T47D (cell line): ENCODE measurements at places on chromosomes 6 and 20.
A peak's percentile ranks its signal among the peaks of the same experiment; 100 is the strongest.

DNA sequence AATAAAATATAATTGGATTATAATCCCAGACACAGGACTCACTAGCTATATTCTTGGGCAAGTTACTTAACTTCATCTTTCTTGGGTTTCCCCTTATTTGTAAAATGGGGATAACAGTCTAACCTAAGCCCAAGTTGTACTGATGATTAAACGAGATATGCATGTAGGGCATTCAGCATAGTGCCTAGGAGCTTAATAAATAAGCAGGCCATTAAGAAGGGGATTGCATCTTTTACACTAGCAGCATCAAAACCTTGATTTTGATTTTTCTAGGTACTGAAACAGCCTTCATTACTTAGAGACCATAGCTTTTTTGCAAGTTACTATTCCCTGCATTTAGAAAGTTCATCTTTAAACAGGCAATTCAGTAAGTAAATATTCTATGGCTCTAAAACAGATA, 2.2 kb upstream of the QKI start:
- DNase-seq = no peak

DNA sequence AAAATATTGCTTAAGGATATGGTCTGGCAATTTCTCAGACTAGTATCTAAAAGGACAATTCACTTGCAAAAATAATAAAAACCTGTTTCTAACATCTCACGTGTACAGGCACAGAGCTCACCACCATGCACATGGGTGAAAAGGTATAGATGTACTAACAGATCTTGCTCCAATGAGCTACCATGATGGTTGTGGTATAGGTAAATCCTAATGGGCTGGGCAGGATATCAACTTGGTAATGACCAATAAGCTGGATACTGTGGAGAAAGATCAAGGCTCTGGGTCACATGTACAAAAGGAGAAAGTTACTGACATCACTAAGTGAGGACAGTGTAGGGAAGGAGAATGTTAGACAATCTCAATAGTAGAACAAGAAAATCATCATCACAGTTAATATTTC, 111.0 kb upstream of the NUP153 start:
- DNase-seq = no peak

GRCh38 chr20:57241363-57241991, 25.0 kb downstream of the BMP7 start:
- no peak for DNase-seq

DNA sequence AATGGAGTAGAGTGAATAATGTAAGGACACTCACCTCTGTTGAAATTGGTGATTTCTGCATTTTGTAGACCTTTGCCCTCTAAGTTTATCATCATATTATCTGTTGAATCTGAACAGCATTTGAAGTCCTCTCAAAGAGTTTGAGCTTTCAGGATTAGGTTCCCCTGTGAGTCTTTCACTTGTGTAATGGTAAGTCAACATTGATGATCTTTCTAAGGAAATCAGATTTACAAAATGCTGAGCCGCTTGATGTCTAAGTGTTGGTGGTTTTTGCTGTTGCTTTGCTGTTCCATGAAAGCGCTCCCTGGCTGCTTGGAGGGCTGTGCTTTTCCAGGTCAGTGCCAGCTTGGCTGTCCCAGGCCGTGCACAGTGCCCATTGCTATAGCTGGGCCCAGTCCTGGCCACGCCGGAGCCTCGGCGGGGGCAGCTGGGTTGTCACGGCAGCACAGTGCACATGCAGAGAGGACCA, 33.8 kb upstream of the KIF25 start:
- no peak for DNase-seq

GRCh38 chr6:29589423-29590048, 4.6 kb downstream of the OR2H2 start:
- DNase-seq = peak; percentile 44
